HFFc6 (cell line): ENCODE measurements at places on chromosomes 5 and 9. TPM values are rescaled to one million over a fixed set of nuclear protein-coding genes. Genes with fewer than 3 reads are reported as not detected.

The GARIN3 gene
- total RNA-seq = not detected in 3 replicates

The PRLR gene
- 0.94 and 0.97 TPM in 2 replicates for total RNA-seq

The GLDC gene
- 0.12 to 0.44 TPM (median 0.15 TPM) in 3 replicates for total RNA-seq

The SLC26A2 gene
- total RNA-seq = 10.3 to 11.8 TPM (median 11.8 TPM) in 3 replicates

The EFNA5 gene
- not detected in 3 replicates for total RNA-seq

The GRPEL2 gene
- total RNA-seq = 16.1 and 16.9 TPM in 2 replicates

The ANKRD18B gene
- 7.5 to 11.4 TPM (median 9.9 TPM) in 3 replicates for total RNA-seq

The KLHL9 gene
- 27.4 to 30.6 TPM (median 28.6 TPM) in 3 replicates for total RNA-seq

The ACTBL2 gene
- not detected in 3 replicates for total RNA-seq

The SARDH gene
- total RNA-seq = 0.41 to 3.7 TPM (median 0.47 TPM) in 3 replicates

The BTNL3 gene
- not detected in 2 replicates for total RNA-seq

The MZB1 gene
- total RNA-seq = not detected in 3 replicates

The PCDHGA12 gene
- total RNA-seq = 8.0 to 19.4 TPM (median 8.8 TPM) in 3 replicates

The IL13 gene
- not detected in 2 replicates for total RNA-seq

The LCN1 gene
- not detected in 3 replicates for total RNA-seq

The BARHL1 gene
- total RNA-seq = not detected in 3 replicates

The FAM200C gene
- 1.5 to 3.0 TPM (median 2.0 TPM) in 3 replicates for total RNA-seq

The PTGR1 gene
- total RNA-seq = 52.6 to 82.9 TPM (median 55.6 TPM) in 3 replicates

The BARX1 gene
- total RNA-seq = not detected in 3 replicates

The NR5A1 gene
- total RNA-seq = not detected in 3 replicates

The PCDHB12 gene
- 0.63 and 0.86 TPM in 2 replicates for total RNA-seq

The G3BP1 gene
- total RNA-seq = 245 to 276 TPM (median 252 TPM) in 3 replicates

The GZMA gene
- total RNA-seq = not detected in 3 replicates

The RGP1 gene
- total RNA-seq = 27.9 to 31.7 TPM (median 28.8 TPM) in 3 replicates

The TPPP gene
- 0.21 to 0.32 TPM (median 0.22 TPM) in 3 replicates for total RNA-seq

The SPARC gene
- 4,195 to 6,269 TPM (median 5,983 TPM) in 3 replicates for total RNA-seq

The SLC22A4 gene
- 12.6 to 13.3 TPM (median 12.9 TPM) in 3 replicates for total RNA-seq

The FBXO10 gene
- 7.2 and 9.4 TPM in 2 replicates for total RNA-seq

The SLCO6A1 gene
- not detected in 2 replicates for total RNA-seq

The SOHLH1 gene
- total RNA-seq = not detected in 2 replicates

The RBM18 gene
- 24.7 to 30.4 TPM (median 26.8 TPM) in 3 replicates for total RNA-seq

The MVB12B gene
- 4.6 to 7.2 TPM (median 5.4 TPM) in 3 replicates for total RNA-seq

The ACSL6 gene
- total RNA-seq = not detected in 3 replicates

The CDH9 gene
- not detected in 2 replicates for total RNA-seq

The PCDHGC3 gene
- total RNA-seq = 131 and 167 TPM in 2 replicates

The FCHO2 gene
- 15.6 to 19.1 TPM (median 15.7 TPM) in 3 replicates for total RNA-seq

The C7 gene
- total RNA-seq = 0.05 to 0.14 TPM (median 0.08 TPM) in 3 replicates

The NMUR2 gene
- not detected in 3 replicates for total RNA-seq

The OCLN gene
- total RNA-seq = 0.48 to 0.73 TPM (median 0.72 TPM) in 3 replicates

The TUSC1 gene
- total RNA-seq = 0.27 to 3.2 TPM (median 0.46 TPM) in 3 replicates

The GFPT2 gene
- total RNA-seq = 1.3 to 3.1 TPM (median 2.9 TPM) in 3 replicates

The PCDHA8 gene
- not detected in 2 replicates for total RNA-seq

The ECM2 gene
- total RNA-seq = 0.18 to 0.46 TPM (median 0.30 TPM) in 3 replicates

The SMAD5 gene
- total RNA-seq = 53.5 to 61.4 TPM (median 59.1 TPM) in 3 replicates

The TMOD1 gene
- total RNA-seq = 0.14 to 0.69 TPM (median 0.21 TPM) in 3 replicates

The PTPDC1 gene
- total RNA-seq = 2.3 to 3.4 TPM (median 3.0 TPM) in 3 replicates

The WDR38 gene
- not detected in 3 replicates for total RNA-seq
